ENCODE measurements at places on chromosomes 5 and 9.

GRCh38 chr9:94945197-94946144 lies 219.0 kb downstream of the AOPEP start:
- DNase-seq, result no peak

DNA sequence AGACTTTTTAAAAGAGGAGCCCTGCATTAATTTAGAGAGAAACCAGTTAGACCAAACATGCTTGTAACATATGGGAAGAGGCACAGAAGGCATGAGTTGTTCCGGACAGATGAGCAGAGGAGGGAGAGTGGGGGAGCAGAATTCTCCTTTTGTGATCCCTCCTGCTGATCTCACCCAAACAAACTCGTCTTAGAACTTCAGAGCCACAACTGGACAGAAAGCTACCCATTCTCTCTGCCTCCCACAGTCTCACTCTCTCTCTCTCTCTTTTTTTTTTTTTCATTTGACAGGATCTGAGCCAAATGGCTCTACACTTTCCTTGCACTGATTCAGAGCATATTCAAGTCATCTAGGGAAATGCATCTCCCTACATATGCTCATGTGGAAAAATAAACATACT lies 196.0 kb upstream of the PAPPA start:
- no peak for DNase-seq

- no peak for DNase-seq
These were observed 124.9 kb upstream of the GRIA1 start for GRCh38 chr5:153365547-153365946.

GRCh38 chr5:149959406-149960236 lies 937 bp upstream of the SLC26A2 start:
- no peak for DNase-seq

GRCh38 chr9:87818308-87818707 lies 64.4 kb upstream of the SPATA31E1 start:
- no peak for DNase-seq

- no peak for DNase-seq
These were observed 777.0 kb upstream of the WWC1 start for GRCh38 chr5:167514461-167514860.

GRCh38 chr5:101955891-101956290 lies 340.2 kb downstream of the SLCO4C1 start:
- no peak for DNase-seq

- DNase-seq, result no peak
These were observed 27.4 kb upstream of the SYNPO start for GRCh38 chr5:150612905-150613670.

- no peak for DNase-seq
These were observed 23.0 kb upstream of the MTAP start for GRCh38 chr9:21779397-21779796.

DNA sequence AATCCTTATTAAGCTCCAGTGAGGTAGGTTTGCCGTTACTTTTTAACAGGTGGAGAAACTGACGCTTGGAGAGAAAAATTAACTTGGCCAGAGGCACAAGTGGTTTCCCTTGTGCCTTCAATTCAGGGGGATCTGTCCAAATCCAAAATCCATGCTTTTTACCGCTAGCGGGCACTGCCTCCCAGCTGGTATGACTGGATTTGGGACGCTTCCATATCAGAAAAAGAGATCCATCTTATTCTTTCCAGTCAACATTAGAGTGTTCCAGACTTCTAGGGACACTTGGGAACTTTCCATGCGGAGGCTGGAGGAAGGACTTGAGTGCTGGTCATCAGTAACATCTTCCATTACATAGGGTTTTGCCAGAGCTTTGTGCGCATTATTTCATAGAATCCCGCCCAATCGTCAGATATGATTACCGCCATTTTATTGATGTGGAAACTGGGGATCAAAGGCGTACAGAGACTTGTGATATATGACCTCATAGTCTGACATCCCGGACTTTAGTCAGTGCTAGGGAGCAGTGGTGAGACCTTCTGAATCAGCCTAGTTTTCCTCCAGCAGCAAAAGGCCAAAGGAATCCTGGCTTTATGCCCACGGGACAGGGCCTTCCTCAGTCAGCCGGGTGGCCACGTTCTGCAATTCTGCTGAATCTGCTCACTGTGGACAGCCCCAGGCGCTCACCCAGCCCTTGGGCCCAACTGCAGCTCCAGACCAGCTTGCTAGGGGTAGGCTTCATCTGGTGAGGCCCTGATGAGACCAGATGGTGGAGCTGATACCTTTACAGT lies 1.1 kb upstream of the GNPDA1 start:
- no peak for DNase-seq

- DNase-seq, result no peak
These were observed 63.4 kb downstream of the TLE1 start for GRCh38 chr9:81625969-81626368.

DNA sequence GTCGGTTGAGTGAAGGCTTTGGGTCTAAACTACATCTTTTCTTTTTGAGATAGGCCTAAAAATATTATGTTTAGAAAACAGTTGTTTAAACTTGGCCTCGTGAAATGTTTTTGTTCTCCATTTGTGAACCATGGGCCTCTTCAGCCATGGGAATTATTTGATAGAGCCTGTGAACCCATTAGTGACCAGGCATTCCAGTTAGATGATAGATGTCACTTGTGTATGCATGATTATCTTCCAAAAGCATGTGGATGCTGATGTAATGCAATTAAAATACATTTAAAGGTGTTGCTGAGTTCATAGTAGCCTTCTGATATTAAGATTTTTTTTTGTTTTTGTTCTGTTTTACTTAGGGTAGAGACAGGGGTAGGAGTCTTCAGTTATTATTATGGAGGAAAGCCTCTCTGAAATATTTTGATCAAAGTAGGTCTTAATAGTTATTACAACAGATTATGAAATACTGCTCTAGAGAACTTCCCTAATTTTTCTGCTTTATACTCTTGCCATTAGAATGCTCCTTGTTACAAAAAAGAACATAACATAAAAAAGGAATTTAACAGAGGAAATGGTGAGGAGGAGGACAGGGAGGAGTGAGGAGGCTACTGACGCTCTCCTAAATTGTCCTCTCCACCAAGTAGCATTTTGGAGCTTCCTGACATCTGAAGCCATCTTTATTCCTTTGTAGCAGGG lies 32.9 kb downstream of the CPEB4 start:
- DNase-seq, result no peak

GRCh38 chr5:127925916-127926315 lies 157.7 kb upstream of the SLC12A2 start:
- no peak for DNase-seq

- no peak for DNase-seq
These were observed 182.0 kb downstream of the MAT2B start for GRCh38 chr5:163687414-163687813.

DNA sequence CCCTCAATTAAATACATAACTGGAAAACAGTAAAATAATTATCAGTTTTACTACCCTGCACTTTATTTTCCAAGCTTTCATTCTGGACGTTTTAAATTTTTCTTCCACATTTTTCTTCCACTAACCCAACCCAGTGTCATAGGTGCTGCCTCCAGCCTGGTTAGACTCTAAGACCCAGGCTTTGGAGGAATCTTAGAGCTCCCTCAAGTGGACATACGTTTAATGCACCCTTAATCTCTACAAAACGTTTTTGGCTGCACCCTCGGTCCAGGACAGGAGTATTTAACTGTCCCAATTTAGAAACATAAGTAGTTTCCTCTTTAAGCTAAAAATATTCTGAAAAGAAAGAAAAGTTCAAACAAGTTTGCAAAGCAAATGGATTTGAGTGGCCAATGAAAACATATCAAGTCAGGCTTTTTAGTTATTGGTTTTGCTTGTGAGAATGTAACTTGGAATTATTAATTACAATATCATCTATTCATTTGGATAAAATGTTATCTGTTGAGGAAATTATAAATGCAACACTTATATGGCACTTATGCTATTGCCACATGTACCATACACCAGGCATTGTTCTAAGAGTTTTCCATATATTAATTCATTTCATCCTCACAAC lies 38.9 kb downstream of the CDH6 start:
- DNase-seq, result no peak

- no peak for DNase-seq
These were observed 126.9 kb upstream of the OSMR start for GRCh38 chr5:38718771-38719391.

DNA sequence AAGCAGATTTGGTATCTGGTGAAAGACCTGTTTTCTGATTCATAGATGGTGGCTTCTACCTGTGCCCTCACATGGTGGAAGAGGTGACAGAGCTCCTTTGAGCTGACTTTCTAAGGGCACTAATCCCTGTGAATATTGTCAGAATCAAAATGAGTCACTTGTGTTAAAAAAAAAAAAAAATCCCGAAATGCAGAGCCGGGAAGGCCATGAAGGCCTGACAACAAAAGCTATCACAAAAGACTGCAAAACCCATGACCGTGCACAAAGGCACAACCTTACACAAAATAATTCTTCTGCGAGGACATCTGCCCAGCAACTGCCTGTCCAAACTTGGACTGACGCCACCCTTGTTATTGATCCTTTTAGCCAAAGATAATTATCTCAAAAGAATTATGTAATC lies 19.6 kb upstream of the UBTD2 start:
- no peak for DNase-seq

- no peak for DNase-seq
These were observed 35.5 kb upstream of the ISL1 start for GRCh38 chr5:51347704-51348103.

DNA sequence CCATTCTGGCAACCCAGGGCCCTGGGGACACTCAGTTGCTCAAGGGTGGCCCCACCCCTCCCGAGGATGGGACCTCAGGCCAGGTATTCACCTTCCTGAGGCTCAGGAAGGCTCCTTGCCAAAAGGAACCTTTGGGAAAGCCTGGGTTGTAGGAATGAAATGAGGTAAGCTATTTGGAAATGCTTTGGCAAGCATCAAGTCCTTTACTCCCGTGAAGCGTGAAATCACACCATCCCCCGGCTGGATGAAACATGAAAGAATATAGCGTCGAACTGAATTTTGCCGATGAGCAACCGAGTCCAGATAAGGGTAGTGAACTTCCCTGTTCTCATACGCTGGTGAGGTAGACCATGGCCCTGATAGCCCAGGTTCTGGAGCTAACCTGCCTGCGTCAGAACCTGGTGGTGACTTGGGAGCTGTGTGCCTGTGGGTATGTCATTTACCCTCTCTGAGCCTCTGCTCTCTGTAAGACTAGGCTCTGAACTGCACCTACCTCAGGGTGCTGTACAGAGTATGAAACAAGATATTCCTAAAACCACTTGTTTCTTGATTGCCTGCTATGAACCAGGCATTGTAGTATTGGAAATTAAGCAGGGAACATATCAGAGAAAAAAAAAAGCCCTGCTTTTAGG lies 105.3 kb upstream of the BOD1 start:
- no peak for DNase-seq

DNA sequence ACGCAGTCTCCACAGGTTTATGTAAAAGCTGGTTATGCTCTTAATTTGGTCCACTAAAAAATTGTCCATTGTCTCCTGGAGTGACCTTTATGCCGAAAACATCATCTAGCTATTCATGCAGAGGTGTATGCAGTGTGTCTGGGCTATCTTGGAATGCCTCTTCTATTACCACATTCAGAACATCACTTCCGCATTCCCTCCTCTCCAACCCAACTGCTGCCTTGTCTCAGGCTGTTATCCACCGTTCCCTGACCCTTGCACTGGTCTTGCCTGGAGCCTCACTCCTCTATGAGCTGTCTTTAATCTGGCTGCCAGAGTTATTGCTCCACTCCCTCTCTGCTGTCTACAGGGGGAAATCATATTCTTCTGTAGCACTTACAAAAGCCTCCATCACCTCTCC lies 214.1 kb upstream of the ANKRD55 start:
- no peak for DNase-seq

- DNase-seq, result no peak
These were observed 102.0 kb upstream of the RAPGEF1 start for GRCh38 chr9:131841765-131842318.

DNA sequence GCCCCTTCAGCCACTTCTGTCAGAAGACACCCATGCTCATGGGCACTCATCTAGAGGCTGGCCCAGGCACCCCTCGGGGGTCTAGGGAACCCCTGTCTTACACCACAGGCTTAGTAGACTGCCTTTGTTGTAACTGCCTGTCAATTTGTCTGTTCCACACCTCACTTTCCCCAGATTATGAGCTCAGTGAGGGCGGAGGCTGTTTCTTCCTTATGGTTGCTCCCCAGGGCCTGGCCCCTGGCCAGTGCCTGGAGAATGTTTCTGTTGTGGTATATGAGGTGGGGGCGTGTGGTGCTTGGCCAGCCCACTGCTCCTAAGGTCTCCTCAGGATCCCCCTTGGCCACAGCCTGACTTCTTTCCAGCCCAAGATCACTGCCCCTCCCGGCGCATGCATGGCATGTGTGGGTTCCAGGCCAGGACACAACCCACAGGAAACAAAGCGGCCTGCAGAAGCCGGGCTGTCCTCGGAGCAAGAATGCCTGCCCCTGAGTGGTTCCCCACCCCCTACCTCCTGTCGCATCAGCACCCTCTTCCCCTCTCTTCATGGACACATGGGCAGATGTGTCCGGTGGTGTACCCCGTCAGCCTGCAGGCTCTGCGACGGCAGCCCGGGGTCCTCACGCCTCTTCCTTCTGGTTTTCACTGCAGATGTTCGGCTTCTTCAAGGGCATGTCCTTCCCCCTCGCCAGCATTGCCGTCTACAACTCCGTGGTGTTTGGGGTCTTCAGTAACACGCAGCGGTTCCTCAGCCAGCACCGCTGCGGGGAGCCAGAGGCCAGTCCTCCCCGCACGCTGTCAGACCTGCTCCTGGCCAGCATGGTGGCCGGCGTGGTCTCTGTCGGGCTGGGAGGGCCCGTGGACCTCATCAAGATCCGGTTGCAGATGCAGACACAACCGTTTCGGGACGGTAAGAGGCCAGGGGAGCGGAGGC lies 17.7 kb downstream of the SLC25A48 start:
- no peak for DNase-seq

GRCh38 chr5:180824630-180825476 lies 22.2 kb upstream of the MGAT1 start:
- DNase-seq, result no peak

DNA sequence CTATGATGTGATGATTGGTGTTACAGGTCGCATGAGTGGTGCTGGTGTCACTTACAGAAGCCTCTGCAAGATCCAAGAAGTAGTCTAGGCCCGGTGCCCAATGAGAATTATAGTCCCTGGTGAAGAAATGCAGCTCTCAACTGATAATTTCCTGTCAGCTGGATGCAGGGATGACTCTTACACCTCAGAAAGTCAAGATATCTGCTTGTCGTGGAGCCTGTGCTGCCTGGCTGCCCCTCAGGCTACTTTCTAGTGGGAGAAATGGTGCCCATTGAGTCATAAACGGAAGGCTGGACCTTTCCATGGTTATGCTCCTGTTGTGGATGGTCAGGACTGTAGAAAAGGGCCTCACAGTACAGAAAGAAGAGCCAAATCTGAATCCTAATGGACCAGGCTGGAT lies 46.8 kb upstream of the NXNL2 start:
- DNase-seq, result no peak
